Progenitor cell of endocrine pancreas (in vitro differentiated cells): ENCODE measurements at places on chromosomes 1 and 21. TPM values are rescaled to one million over a fixed set of nuclear protein-coding genes. Genes with fewer than 3 reads are reported as not detected.

DNA sequence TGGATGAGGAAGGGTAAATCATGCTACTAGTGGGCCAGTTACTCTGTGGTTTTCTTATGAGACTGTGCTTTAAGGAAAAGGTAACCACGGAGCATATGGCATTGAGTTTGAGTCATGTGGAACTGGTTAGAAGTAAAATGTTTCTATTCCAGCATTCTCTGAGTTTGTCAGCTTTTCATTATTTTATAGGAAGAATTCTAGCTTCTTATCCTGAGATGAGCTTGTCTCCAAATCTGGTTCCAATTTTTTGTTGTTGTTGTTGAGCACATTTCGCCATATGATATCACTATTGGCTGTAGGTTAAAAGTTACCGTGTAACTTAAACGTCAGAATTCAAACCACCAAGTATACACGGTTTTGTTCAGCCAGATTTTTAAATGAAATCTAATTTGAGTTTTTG lies 69.9 kb downstream of the ATF6 start:
- no peak for DNase-seq

DNA sequence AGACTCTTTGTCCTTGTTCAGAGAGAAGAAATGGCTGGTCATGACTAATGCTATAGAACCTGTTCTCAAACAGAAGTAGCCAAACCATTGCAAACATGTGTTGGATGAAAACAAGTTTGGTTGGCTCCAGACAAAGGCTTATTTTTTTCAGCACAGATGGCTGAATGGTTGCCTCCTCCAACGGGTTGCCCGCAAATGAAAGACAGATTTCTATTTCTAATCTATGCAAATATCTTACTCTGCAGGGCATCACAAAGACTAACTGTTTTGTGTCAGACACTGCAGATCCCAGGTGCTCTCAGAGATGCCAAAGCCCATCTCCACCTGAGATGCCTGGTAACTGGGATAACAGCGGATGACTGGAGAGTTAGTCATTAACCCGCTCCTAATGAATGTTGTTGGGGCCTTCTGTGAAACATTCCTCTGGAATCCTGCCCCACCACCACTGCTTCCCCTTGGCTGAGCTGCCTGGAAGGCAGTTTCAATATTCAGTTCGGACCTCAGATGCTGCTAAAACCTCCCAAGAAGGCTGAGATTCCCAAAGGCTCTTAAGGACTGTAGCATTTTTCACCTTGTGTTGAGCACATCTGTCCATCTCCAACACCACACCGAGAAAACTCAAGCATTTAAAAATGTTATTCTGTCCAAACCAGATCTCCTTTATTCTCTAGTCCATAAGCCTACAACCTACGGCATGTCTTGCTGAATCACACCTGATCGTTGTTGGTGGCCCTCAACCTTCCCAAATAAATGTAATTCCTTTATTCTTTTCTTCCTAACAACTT lies 104.4 kb downstream of the PTPN14 start:
- DNase-seq: peak; percentile 41

GRCh38 chr1:196651637-196652215 lies at the start of gene CFH:
Gene CFH (plus strand): TSS chr1:196652043. CDS start chr1:196652118, 75 bp downstream.
- no peak for DNase-seq

GRCh38 chr1:34906756-34907155 lies 22.7 kb downstream of the DLGAP3 start:
- no peak for DNase-seq

GRCh38 chr1:212596798-212597197 lies 11.8 kb upstream of the ATF3 start:
- DNase-seq: no peak

DNA sequence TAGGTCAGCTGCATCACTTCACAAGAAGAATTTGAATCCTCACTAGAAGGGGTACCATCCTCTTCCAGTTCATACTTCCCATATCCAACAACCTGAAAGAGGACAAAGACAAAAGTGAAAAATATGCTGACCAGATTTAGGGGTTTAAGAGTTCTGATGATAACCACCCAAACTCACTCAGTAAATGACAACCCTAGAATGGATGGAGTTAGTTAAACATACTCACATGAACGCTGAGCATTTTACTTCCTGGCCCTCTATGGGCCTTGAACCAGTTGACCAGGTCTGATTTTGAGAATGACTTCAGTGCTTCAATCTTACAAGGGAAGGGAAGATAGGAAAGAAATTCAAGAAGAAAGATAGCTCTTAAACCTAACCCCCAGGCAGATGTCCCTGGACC lies 89.2 kb downstream of the NRDC start:
- DNase-seq: no peak

Gene ERO1B
- 15.1 and 15.4 TPM in 2 replicates for total RNA-seq
